ENCODE measurements at places on chromosomes 4 and X.

DNA sequence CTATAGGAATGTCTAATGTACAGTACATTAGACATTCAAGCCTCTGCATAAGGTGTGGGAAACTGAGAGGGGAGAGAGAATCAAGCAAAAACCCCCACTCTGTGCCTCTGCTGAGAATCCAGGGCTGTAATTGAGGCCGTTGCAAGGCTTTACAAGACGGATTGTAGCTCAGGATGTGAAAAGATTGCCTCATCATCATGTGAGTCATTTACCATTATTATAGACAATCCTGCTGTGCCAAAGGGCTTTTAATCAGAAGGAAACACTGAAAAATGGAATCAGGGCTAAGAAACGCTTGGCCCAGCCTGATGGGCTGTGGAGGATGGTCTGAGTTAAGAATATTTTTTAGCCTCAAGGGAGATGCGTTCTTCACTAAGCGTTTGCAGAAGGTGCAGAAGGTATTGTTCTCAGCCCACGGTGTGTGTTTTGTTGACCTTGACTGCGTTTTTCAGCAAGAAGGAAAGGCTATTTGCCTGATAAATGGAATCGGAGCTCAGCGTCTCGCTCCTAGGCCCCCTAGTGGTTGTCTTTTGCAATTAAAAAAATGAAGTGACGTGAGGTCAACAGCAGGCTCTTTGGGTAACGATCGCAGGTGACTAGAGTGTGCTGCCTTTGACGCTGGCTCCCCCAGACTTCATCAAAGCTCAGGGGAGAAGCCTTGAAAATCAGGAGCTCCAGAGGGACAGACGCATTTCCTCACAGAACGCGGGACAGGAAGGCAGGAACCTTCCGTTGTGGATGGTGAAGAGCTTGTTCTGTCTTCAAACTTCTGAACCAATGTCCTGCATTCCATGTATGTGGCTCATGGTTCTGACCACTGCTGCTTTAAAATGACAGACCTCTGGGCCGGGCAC, 18.1 kb upstream of the CHRNA9 start:
- DNase-seq, result peak; percentile 91

- DNase-seq, result peak; percentile 56
Measured at GRCh38 chrX:45849261-45849862, 648.7 kb upstream of the DIPK2B start.

GRCh38 chr4:101169044-101170014, 178.0 kb downstream of the PPP3CA start:
- peak; percentile 72 for DNase-seq

DNA sequence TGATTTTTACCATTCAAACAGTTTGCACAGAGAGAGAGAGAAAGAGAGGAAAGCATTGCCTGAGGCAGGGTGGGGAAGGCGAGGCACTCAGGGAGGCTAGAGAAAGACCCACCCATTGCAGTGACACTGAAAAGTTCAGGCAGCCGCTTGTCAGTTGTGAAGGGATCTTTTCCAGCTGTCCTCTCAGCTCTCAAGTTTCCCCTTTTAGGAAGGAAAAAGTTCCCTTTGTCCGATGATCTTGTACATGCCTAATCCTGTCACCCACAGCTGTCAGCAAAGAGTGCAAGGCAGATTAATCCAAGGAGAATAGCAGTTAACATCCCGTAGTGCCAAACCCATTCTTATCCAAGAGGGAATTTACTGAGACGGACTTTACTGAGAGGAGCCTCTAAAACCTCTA, 255.0 kb downstream of the MAGEB5 start:
- DNase-seq, result no peak

- no peak for DNase-seq
Measured at GRCh38 chr4:138560448-138560847, 318.3 kb upstream of the SLC7A11 start.

- no peak for DNase-seq
Measured at GRCh38 chr4:2691952-2692435, 64.1 kb downstream of the TNIP2 start.

DNA sequence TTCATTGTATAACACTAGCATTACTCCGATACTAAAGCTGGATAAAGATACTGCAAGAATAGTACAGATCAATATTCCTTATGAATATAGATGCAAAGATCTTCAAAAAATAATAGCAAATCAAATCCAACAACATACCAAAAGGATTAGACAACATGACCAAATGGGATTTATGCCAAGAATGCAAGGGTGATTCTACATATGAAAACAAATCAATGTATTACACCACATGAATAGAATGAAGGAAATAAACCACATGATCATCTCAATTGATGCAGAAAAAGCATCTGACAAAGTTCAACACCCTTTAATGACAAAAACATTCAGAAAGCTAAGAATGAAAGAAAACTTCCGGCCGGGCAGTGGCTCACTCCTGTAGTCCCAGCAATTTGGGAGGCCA, 42.8 kb downstream of the CUL4B start:
- no peak for DNase-seq

GRCh38 chr4:47239649-47240048, 208.3 kb downstream of the GABRB1 start:
- DNase-seq, result no peak

Data from NCI-H460 (cell line).